NCI-H1105 (cell line): ENCODE measurements at places on chromosomes 11 and 22.

DNA sequence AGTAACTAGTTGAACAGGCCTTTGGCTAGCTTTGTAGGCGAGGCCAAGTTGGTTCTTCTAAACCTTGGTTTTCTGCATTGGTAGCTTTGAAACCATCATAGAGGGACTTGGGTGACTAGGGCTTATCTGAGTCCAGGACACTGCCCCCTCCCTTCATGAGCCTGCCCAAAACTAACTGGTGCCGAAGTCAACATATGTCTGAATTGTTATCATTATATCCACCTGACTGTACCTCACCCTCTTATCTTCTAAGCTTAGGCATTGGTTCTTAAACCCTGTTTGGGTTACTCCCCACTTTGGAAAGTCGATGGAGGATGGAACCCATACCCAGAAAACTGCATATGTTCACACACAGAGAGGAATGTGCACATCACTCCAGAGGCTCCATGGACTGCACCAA, 7.6 kb upstream of the MAPK8IP1 start:
- DNase-seq = no peak

DNA sequence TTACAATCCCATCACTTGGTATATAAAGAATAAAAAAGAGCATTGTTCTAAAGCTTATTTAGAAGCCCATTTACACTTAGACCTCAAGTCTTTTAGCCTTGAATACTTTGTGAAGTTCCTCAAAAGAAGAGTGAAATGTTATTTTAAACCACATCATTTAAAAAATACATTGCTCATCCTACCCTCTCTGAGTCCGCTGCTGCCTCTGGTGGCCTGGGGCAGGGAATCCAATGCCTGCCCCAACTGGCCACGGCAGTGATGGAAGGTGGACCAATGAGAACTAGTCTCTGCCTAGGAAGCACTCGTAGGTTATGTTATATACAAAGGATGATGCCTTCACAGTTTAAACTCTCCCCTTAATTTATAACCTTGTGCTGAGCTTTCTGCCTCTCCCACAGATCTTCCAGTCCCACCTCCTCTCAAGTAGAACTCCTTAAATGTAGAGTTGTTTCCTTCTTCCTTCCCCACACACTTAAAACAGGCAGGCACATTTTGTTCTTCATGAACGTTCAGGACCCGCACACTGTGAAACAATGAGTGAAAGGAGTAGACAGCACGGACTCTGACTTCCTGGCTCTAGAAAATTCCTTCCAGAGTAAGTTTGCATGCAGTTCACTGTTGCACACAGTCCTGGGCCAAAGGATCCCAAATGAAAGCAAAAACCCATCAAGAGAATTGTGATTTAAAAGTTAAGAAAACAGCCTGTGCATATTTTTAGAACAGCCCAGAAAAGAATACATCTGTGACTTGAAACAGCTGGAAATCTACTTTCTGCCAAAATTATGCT, 167.8 kb downstream of the RRAS2 start:
- no peak for DNase-seq

DNA sequence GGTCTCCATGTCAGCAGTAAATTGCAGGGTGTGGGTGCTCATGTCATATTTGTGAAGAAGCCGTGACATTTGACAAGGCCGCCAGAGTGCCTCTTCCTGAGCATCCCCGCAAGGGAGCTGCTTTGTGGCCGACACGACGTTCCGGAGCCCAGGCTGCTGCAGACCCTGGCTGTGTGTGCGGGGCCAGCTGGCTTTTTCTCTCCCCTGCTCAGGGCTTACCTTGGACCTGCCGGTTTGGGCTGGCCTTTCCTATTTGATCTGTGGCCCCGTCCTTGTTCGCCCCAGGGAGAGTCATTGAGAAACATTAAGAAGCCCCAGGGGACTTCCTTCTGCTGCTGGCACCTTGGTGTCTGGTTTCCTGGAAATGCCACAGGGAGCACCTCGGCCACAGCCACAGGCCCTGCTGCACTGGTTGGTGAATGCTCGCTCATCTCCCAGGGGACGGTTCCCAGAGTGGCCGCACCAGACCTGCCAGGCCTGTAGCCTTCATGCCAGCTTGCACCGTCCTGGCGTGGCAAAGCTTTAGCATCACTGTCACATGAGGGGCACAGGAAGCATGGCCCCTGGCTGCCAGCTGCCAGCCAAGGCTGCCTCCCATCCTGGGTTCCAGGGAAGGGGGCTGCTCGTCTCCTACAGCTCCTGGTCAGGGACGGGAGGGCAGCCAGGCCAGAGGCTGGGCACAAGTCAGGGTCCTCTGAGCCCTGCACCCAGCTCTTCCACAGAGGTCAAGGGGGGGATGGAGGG, 5.4 kb downstream of the GRK2 start:
- no peak for DNase-seq

GRCh38 chr11:65790104-65790901, 3.4 kb downstream of the OVOL1 start:
- DNase-seq = no peak

GRCh38 chr11:83692675-83693074, 406.5 kb upstream of the CCDC90B start:
- no peak for DNase-seq

DNA sequence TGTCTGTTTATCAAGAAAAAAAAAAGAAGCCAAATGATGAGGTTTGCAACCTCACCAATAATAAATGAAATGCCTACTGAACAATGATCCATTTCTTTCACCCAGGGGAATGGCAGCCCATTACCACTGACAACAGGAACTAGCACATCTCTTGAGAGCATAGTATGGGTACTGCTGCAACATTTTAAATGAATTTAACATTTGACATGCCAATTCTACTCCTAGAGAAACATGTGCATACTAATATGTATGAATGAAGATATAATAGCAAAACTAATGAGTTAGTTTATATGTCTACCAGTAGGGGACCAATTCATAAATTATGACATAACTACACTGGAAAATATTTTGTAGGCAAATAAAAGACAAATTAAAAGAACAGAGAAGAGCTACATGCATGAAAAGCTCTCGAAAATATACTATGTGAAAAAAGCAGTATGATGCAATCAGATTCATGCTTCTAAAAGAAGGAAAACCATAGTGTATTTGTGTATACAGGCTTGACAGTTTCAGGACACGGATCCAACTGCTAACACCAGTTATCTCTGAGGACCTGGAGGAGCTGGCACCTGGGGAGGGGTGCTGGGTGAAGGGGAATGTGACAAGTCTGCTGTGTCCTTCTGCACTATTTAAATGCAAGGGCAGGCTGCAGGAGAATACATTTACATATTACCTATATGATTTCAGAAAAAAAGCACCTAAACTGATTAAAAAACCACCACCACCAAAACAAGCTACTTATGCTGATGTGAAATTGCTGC, 6.9 kb downstream of the SMCO4 start:
- no peak for DNase-seq

- DNase-seq = no peak
These were observed 50.8 kb upstream of the ADORA2A start for GRCh38 chr22:24376586-24376985.

DNA sequence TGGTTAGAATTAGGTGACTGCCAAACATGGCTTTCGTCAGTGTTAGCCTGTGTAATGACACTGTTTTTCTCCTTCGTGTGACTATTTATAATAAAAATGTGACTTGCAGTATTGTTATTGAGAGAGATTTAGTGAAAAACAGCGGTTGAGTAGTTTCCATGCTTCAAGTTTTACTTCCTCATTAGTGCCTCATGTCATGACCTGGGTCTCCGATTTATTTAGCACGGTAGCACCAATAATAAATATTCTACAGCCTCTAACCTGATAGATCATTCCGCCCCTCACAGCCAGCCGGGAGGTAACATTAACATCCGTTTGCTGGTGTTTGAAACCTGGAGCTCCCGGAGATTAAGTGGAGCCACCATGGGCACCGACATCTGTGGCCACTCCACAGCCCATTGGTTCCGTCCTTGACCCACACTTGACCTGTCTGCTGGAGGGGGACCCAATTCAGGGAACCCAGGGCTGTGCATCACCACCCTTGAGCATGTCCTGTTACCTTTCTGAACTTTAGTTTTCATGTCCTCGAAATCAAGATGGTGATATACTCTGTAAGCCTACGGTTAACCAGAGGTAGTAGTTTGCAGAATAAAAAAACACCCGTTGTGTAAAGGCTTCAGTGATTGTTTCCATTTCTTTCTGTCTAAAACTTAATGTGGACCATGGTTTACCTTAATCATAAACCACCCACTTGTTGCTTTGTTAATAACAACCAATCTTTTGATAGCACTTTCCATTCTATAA, 104.1 kb downstream of the ATXN10 start:
- DNase-seq = no peak

GRCh38 chr11:133582326-133582725, 50.0 kb upstream of the OPCML start:
- no peak for DNase-seq

- no peak for DNase-seq
These were observed 42.5 kb upstream of the SUSD2 start for GRCh38 chr22:24138649-24139420.

DNA sequence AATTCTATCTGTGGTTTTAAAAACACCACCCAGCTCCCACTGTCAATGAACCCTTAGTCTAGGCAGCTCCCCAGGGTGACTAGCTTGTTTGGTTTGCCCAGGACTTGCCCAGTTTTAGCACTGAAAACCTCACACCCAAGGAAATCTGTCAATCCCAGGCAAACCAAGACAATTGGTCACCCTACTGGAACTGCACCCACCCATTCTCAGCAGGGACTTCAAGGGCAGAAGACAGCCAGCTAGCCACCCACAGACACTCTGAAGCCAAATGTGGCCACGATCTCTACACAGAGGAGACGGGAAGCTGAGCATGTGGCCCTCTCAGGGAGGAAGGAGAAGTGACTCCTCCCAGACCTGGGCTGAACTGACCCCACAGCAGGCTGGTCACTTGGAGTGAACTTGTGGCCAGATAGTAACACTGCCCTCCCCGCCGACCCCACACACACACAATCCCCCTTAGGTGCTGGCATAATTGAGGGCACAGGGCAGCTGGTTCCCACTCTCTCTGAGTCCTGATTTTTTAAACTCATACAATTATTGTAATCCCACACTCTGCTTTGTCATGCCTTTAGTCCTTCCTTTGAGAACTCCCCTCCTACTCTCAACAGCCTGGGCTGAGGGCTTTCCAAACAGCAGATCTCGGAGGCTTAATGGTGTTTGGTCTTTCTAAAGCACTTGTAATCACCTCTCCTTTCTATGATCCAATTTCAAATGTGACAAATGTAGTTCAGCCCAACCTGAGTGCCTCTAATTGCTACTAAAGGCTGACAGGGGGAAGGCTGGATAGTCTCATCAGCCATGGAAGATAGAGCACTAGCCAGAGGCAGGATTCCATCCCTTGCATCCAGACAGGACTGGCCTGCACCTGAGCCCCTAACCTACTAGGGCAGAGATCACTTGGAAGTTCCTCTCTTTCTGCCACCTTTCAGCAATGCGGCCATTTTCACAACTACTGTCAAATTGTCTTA, 74.7 kb upstream of the DRD2 start:
- DNase-seq = no peak

GRCh38 chr11:12831471-12832202, 157.4 kb downstream of the TEAD1 start:
- DNase-seq = peak; percentile 73

DNA sequence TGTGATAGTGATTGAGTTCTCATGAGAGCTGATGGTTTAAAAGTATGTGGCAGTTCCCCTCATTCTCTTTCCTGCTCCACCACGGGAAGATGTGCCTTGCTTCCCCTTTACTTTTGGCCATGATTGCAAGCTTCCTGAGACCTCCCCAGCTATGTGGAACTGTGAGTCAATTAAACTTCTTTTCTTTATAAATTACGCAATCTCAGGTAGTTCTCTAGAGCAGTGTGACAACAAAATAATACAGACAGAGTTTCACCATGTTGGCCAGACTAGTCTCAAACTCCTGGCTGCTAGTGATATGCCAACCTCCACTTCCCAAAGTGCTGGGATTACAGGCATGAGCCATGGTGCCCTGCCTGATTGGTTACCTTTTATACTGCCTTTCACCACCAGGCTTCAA, 755.2 kb downstream of the METTL15 start:
- DNase-seq = no peak
